Stimulated activated CD8-positive, alpha-beta memory T cell treated with anti-CD3 and anti-CD28 coated beads, Interleukin-15, amount 100 ng/mL, for 4 hours (primary cell): ENCODE measurements at places on chromosomes 2 and 18.

GRCh38 chr2:44793322-44793870 is 148.1 kb upstream of the SIX3 start:
- DNase-seq: no peak

GRCh38 chr2:172995323-172996244 is 80.1 kb upstream of the MAP3K20 start:
- no peak for DNase-seq

DNA sequence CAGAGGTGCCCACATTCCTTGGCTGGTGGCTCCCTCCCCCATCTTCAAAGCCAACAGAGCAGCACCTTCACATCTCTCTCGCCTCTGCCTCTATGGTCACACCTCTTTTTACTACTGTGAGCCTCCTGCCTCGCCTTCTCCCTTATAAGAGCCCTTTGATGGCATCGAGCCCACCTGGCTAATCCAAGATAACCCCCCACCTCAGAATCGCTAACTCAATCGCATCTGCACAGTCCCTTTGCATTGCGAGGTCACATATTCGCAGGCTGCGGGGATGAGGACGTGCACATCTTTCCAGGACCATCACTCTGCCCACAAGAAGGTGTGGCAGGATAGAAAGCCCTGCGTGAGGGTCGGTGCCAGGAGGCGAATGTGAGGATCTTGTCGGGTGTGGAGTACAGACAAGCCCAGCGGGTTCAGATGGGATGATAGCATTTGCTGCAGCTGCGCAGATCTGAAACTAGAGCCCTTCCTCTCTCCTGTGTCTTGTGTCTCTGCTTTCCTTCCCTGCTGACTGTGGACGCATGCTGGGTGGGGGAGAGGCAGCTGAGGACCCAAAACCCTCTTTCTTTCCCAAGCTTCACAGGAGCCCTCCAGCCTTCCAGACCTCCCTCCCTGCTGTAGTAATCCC is 148.3 kb upstream of the HDAC4 start:
- no peak for DNase-seq

- no peak for DNase-seq
These were observed 20.6 kb downstream of the TMX3 start for GRCh38 chr18:68694316-68694715.

DNA sequence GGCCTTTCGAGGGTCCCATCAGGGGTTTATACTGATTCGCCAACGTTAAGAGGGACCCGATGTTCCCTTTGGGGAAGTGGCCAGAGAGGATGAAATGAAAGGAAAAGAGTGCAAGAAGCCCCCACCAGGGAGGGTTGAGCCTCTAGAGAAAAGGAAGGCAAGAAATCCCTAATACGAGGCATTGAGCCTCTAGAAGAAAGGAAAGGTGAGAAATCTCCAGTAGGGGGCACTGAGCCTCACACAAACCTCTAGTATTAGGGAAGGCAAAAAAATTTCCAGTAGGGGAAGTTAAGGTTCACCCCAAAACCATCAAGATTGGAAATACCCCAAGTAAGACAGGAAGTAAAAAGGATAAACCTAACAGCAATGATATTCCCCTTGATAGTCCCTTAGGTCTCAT is 9.8 kb upstream of the SAP130 start:
- DNase-seq: no peak

DNA sequence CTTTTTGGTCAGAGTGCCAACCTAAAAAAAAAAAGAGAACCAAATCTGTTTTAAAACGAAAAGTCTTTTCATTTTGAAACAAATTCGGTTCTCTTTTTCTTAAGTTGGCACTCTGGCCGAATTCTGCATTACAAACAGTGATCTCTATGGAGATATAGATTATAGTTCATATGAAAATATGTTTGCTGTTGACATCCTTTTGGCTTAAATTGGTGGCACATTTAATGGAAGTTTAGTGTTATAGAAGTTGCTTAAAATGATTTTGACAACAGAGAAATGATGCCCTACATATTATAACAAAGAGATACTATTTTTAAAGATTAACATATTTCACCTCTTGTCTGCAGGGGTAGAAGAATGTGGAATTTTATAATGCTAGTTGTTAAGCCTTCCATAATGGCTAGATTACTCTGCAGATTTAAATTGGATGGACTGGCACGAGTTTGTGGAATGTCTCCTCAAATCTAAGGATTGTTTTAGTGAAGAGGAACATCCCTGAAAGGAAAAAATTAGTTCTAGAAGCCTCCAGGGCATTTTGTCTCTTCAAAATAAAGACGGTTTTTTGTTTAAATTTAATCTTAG is 222.9 kb upstream of the CDH2 start:
- DNase-seq: no peak
